ENCODE measurements at places on chromosomes 2 and 18.

DNA sequence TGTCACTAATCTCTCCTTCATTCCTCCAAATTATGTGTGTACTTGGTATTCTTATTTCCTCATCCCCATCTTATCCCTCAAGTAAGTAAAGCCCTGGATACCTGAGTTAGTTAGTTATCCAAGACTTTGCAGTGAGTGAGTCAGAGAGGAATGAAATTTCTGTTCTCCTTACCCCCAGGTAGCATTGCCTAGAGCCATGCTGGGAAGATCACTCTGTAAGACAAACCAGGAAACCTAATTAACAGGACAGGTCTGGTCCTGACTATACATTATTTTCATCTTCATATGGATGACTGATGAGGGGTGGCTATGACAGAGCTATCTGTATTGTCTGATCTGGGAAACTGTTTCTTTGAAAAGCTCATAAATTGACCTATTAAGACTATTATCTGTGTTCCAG lies 55.0 kb upstream of the ITGA6 start:
- DNase-seq = no peak

DNA sequence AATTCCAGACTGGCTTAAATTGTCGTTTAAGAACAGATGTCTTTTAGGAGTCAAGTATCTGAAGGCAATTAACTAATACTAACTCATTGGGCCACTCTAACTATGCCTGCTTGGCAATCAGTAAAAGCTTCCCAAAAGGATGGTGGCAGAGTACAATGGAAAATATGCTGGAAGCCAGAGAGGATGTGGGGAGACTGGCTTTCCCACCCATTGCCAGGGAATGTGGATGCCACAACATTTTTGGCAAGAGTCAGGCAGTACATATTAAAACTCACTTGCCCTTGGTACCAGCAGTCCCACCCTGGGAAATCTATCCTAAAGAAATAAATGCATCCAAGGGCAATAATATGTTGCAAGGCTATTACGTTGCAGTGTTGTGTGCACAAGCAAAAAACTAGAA lies 74.0 kb upstream of the FZD7 start:
- DNase-seq = no peak

- no peak for DNase-seq
These were observed 94.2 kb upstream of the FZD7 start for GRCh38 chr2:201939453-201939941.

DNA sequence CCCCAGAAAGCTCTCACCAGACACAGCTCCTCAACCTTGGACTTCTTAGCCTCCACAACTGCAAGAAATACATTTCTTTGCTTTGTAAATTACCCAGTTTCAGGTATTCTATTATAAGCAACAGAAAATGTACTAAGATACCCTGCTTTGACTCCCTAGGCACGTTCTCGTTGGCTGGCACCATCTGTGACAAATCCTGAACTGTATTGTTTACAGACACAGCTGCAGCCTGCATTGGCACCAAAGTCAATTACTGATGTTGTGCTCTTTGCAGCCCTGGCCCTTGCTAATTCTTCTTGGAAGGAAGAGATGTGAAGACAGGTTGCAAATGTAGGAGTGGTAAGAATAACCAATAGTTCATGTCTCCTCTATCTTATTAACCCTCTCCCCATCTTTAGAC lies 72.7 kb upstream of the FAM136A start:
- no peak for DNase-seq

DNA sequence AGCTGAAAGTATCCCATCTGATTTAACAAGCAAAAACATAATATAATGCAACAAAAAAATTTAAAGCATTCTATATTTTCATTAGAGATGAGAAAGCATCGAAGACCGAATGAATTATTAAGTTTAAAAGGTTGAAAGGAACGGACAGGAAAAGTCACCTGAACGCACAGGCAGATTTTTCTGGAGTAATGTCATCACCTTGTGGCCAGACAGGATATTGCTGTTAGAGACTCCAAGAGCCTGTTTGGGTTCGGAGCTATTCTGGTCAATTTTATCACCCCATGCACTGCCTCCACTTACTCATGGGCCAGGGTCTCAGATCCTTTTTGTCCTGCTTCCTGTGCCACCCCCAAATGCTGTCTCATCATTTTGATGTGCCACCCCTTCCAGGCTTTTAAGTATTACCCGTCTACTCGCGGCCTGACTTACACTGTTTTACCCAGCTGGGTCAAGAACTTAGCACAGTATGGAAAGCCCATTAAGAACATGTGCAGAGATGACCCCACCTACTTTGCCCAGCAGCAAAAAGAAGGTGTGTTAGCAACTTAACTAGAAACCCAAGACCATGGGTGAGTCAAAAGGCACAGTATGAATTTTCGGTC lies 27.3 kb downstream of the GKN2 start:
- peak; percentile 20 for DNase-seq

DNA sequence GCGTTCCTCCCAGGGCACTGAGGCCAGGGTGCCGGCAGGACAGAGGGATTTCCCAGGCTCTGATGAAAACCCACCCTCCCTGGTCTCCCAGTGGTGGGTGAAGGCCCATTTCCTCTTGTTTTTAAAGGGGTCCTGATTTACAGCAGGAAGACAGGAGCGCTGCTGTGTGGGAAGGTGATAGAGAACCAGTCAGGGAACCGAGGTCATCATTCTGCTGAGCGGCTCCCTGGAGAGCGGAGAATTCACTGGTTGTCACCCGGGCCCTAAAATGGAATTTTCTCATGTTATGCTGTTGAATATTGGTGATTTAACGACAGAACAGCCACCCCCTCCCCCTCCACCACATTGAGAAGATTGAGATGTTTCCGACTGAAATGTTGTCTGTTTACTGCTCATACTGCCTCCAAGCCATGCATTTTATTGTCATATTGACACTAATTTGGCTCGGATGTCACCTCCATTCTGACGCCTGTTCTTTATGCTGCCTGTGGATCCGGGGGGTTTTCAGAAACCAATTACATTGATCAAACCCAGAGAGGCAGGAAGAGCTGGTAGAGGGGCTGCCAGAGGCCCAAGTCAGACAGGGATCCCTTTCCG lies 225.2 kb downstream of the GLI2 start:
- no peak for DNase-seq

GRCh38 chr2:237281836-237282306 lies 132.1 kb downstream of the COL6A3 start:
- DNase-seq = peak; percentile 97

DNA sequence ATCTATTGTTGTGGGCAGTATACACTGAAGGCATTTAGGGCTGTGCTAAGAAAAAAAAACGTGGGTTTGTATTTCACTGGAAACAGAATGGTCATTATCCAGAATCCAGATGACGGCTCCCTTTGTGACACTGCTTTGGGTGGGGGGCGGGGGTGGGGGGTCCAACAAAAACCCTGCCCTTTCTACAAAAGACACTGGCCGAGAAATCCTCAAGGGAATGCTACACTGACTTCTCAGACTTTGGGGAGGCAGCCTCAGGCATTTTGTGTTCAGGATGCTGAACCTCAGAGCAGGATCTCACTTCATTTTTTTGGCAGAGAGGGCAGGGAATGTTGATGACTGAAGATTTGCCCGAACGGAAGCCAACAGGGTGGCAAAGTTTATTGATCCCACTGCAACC lies 417.1 kb downstream of the HRH4 start:
- no peak for DNase-seq

DNA sequence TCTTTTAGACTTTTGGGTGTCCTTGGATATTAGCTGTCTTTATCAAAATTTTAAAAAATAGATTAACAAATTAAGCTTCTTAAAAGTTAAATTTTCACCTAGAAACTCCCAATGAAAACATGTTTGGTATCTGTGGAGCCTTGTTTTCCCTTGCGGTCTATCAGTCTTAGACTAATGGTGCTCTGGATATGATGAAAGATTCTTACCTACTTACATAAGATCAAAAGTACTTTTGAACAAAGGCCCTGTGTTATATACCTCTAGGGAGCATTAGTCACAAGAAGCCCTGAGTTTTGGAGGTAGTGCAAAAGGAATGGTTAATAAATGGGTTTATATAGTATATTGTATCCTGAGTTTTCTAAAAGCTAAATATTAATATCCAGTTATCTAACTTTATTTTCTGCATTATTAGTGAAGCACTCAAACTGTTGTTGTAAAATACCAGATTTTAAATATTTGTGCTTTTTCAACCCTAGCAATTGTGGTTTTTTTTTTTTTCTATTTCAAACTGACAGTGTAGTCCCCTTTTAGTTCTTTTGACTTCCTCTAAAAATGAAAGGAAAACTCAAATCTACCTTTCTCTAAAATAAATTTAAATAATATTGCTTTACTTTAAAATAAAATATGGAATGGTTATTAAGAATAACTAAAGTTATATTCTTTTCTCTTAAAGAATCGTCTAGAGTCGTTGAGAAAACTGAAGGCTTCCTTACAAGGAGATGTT lies 18.1 kb downstream of the NDC80 start:
- DNase-seq = no peak

GRCh38 chr2:192391041-192391440 lies 196.3 kb upstream of the TMEFF2 start:
- DNase-seq = no peak

- no peak for DNase-seq
These were observed 348.1 kb downstream of the TGIF1 start for GRCh38 chr18:3798032-3798431.

GRCh38 chr2:80323610-80324009 lies 19.1 kb upstream of the LRRTM1 start:
- DNase-seq = no peak

- peak; percentile 70 for DNase-seq
These were observed 39.8 kb upstream of the AAK1 start for GRCh38 chr2:69683170-69683971.

DNA sequence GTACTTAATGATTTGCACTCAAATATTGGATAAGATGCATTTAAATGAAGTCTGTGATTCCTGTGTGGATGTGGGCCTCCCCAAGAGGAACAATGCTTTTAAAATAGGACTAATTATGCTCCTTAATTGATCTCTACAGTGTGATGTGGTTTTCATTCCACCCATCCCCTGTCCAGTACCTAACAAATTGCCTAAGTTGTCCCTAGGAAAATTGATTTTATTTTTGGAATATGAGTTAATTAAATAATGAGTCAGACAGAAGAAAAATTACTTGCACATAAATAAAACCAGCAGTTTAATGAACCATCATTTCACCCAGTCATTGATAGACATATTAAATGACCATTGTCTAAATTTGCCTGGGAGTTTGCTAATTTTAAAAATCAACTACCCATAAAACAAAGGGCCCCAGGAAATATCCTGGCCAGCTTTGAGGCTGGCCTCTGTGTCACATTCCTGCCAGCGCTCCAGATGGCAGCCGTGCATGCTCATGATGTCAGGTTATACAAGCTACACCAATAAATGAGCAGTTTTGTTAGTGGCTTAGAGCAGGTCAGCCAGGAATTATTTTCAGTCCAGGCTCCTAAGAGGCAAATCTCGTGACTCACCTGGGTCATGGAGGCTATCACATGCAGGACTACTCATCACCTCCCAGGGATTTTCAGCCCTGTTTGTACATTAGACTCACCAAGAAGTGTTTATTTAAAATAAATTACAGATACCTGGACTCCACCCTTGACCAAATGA lies 31.9 kb downstream of the ABHD3 start:
- no peak for DNase-seq

DNA sequence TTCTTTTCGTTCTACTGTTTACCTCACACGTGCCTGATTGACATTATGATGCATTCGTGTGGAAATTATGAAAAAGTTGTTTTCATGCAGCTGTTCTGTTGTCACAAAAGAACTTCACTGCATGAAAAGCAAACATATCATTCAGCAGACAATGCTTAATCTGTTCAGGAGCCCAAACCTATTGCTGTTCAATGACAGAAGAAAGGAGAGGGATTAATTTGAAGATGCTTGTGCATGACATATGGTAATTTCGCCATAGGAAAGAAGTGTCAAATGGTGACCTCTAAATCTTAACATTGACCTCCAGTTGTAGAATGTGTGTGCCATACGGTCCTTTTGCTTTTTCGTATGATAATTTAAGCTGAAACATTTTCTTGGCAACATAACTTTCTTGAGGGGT lies 124.5 kb downstream of the WDR7 start:
- no peak for DNase-seq

DNA sequence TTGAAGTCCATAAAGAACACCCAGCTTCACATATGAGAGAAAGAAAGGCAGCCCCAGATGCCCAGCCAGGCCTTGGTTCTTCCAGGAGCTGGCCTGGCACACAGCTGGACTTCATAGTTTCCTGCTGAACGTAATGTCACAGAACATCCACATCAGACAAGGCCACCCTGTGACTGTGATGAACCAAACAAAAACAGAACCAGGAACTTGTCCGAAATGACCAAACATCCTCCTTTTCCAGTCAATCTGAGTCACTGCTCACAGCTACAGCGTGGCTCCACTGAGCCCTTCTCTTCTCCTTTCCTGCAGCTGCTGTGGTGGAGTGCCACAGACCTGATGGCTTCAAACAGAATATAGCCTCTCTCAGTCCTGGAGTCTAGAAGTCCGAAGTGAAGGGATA lies 45.4 kb upstream of the PAPOLG start:
- peak; percentile 88 for DNase-seq

- DNase-seq = no peak
These were observed 276.1 kb upstream of the CYP26B1 start for GRCh38 chr2:72423756-72424155.

DNA sequence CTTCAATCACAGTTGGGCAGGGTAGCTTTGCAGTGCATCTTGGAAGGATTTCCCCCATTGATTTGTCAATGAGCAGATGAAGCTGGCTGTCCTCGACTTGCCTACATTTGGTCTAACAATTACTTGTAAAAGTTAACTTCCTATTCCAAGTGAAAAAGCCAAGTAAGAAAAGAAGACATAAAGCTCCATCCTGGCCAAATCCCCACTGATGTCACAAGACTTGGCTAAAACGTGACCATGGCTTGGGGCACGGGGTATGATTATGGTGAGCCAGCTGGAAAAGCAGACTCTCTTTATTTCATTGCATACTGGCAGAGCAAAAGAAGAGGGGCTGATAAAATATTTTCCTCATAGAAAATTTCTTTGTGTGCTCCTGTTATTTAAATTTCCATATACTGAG lies 25.4 kb upstream of the PID1 start:
- DNase-seq = no peak

GRCh38 chr2:189178726-189179569 lies 613 bp downstream of the COL5A2 start:
- DNase-seq = no peak

- DNase-seq = no peak
These were observed 90.6 kb downstream of the TWIST2 start for GRCh38 chr2:238938401-238939055.

DNA sequence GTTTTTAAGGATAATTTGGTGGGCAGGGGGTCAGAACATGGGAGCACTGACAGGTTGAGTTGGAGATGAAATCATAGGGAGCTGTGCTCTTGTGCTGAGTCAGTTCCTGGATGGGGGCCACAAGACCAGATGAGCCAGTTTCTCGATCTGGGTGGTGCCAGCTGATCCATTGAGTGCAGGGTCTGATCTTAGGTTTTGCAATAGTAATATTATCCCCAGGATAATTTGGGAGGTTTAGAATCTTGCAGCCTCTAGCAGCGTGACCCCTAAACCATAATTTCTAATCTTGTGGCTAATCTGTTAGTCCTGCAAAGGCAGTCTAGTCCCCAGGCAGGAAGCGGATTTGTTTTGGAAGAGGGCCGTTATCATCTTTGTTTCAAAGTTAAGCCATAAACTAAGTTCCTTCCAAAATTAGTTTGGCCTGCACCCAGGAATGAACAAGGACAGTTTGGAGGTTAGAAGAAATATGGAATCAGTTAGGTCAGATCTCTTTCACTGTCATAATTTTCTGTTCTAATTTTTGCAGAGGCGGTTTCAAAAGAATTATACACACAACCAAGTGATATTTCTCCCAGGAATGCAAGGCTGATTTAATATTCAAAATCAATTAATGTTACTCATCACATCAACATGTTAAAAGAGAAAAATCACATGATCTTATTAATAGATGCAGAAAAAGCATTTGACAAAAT lies 23.0 kb downstream of the DBI start:
- DNase-seq = peak; percentile 79
